ENCODE measurements at places on chromosomes 7 and 10.

DNA sequence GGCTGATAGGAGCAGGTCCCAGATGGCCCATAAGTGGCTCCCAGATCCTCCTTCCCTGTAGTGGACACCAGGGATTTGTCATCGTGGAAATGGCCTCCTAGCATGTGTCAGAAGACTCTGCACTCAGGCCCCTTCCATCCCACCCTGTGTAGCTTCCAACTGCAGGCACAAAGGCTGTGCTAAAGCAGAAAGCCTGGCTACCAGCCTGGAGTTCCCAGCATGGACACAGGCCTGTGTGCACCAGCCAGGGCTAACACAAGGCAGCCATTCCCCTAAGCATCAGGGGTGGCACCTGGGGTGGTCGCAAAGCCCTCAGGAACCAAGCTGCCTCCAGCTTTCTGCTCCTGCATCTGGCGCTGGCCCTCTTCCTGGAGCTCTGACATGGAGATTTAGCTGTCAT lies 4.5 kb upstream of the CAMK2B start:
- DNase-seq, result peak; percentile 38

GRCh38 chr7:9102846-9103245 lies 669.4 kb downstream of the NXPH1 start:
- no peak for DNase-seq

DNA sequence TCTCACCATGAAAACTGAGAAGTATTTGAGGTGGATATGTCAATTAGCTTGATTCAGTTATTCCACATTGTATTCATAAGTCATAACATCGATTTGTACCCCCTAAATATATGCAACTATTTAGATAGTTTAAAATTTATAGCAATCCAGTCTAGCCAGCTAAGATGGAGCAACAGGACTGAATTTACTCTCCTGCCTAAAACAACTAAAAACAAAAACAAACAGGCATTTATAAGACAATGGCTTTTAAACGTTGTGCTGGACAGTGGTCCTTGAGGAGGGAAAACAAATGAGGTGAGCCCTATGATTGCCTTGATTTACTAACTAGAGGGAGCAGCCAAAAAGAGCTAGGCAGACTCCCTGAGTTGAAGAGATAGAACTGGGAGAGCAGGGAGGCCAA lies 814 bp upstream of the GPAM start:
- DNase-seq, result no peak

DNA sequence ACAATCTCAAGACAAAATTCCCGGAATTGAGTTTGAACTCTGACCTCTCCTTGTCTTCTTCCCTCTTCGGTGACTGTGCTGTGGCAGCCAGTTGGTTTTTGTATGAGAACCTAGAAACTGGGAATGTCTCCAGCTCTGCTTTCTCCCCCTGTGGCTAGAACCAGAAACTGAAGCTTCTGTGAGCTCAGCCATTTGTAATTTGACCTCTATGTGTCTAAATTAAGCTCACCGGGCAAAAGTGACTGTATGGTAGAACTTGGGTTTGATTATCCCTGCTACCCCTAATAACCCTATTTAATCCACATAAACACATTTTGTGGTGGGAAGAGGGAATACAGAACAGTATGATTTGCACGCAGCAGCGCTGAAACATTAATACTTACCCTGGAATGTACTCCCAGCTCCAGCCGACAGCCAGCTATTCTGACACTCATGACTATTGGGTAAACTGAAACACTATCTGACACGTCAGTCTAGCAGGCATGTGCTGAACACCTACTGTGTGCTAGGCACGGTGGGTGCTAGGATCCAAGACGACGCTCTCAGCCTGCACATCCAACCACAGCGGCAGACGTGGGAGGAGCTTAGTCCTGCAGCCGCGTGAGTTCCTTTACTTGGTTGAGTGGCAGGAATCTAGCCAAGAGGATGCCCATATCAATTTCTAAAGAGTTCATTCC lies 324.8 kb downstream of the SFMBT2 start:
- no peak for DNase-seq

DNA sequence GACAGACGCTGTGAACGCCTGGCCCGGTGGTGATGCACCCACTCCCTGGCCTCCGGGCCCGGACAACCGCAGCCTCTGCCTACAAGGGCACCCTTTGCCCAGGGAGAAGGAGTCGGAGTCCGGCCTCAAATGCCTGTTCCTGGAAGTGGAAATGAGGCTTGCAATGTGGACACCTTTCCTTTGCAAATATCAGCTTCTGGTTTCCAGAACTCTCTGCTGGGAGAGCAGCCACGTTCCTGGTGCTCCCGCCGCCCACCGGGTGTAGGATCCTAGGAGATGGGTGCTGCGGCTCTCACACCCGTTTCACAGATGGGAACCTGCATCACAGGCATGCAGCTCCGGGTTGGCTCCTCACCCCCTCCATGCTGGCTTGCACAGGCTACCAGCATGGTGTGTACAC lies 2.9 kb downstream of the FOXL3 start:
- DNase-seq, result peak; percentile 50

DNA sequence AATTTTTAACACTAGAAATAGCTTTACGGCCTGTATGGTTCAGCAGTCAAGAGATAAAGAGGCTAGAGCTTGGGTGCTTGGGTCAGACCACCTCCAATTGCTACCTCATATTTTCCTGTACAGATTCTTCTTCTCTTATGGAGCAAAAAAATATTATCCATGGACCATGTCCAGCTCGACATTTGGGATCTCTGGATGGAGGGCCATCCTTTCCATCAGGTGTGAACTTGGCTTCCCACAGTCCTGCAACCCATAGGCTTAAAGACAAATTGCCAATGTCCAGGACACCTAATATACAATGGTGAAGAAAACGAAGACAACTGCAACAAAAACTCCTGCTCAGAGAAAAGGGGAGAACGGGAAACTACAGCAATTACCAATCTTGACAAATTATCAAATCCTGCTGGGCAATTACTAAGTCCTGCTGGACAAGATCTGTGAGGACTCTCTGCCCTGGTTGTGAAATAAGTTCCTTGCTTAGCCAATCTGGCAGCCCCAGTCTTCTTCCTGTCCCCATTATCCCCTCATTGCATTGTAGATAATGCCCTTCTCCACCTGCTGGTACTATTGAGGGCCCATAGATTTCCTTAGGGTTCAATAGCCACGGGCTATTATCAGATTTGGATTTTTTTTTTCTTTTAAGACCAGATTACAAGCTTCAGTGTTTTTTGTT lies 42.0 kb upstream of the BRAF start:
- no peak for DNase-seq

- no peak for DNase-seq
Observed at GRCh38 chr7:93117327-93117726, 452 bp downstream of the SAMD9 start.

DNA sequence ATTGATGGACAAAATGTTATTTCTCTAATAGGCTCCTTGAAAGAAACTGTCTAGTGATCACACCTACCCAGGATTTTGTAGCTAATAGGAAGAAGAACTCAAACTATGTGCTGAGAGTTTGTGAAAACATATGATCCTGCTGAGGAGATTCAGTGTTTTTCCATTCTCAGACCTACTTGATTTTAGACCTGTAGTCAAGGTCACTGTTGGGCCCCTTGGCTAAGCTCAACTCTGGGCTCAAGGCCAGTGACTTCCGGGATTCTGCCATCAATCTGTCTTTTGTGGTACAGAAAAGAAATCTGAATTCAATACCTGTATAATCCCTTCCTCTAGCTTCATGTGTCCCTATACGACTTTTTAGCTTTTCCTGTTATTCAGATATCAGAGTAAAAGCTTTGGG lies 79.7 kb upstream of the FERD3L start:
- no peak for DNase-seq

GRCh38 chr10:17210361-17210760 lies 8.9 kb upstream of the TRDMT1 start:
- no peak for DNase-seq

DNA sequence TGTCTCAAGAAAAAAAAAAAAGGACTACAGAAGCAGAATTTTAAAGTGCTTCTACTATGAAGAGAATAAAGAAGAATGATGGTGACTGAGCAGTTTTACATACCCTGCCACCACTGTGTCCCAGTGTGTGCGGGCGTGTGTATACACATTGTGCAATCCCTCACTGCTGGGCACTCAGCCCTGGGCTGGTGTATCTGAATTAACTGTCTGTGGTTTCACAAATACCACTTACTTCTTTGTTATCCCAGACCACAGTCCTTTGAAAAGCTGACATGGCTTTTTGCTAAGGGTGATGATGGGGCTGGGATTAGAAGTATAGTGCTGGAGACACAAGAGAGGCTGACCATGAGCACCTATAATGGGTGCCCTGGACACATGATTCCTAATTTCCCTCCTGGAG lies 21.1 kb upstream of the TRPV6 start:
- no peak for DNase-seq

DNA sequence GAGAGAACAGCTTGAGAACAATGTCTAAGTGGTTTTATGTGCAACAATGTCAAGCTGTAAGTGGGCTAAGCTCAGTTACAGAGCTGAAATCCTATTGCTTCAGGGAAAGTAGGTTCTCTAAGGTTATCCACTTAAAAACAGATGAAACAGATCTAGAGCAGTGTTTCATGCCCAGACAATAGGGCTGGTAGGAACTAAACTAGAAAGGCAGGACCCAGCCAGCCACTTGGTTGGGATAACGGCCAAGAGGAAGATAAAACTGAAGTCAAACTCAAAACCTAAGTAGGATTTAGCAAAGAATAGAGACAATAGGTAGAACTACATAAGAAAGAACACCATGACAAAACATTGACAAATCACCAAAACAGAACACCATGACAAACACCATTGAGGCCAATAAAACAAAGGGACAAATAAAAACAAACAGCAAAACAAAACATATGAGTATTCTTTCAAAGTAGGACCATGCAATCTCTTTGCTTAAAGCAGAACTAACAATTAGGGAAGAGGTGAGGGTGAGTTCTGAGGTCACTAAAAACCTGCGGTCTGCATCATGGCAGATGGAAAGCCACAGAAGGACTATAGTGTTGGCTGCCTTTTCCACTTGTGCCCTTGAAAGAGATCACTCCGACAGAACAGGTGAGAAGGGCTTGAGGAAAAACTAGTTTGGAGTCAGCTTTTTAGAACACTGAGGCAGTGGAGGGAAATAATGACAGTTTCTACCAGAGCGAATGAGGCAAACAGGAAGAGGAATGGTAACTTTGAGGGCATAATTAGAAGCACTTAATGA lies 81.0 kb downstream of the HGF start:
- no peak for DNase-seq

- peak; percentile 68 for DNase-seq
Observed at GRCh38 chr7:128030654-128031611, at the start of gene LRRC4. Gene LRRC4, minus strand, starts transcription at chr7:128031437. Its CDS starts 797 bp downstream, at chr7:128030640.

- no peak for DNase-seq
Observed at GRCh38 chr7:39709768-39710311, 86.5 kb downstream of the RALA start.

DNA sequence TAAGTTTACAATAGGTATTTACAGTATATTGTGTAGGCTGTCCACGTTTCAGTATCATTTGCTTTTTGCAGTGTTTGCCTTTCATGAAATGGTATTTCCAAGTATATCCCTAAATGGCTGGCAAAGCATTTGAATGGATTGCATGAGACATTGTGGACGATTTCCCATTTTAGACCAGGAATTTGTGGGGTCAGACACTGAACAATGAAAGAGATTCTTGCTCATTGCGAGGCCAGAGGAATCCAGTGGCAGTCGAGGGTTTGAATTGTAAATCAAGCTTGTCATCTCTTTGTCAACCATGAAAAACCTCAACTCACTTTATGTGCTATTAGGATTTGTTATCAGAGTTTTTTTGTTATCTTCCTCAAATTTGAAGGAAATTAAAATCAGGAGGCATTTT lies 70.8 kb downstream of the CREB5 start:
- DNase-seq, result no peak

DNA sequence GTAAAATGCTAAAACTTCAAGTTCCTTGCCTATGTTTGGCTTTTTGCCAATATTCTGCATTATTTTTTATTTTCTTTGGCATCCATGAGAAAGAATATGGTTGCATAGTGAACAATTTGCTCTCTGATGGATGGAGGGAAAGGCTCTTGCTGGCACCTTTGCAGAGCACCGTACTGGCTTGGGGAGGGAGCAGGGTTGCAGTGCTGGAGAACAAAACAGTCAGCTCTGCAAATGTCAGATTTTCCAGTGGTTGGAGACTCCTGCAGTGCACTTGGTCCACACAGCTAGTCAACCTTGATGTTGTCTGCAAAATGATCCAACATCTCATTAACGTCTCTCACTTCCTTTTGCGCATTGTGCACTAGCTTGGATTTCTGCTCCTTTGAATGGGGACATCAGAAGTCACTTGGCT lies 100.8 kb downstream of the ANLN start:
- no peak for DNase-seq

DNA sequence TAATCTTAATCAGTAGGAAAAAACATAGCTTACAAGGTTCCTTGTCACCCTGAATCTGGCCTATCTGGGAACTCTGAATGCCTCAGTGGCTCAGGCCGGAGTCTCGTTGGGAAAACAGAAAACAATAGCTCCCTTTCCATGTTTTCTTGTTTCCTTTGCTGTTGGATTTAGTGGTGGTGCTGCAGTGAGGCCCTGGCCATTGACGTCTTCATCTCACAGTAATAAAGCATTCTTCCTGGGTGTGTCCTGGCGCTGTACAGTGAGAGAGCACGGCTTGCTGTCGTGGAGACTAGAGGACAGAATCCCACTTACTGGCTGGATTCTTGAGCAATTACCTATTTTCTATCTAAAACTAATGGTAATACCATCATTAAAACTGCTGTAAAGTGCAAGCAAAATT lies 1.3 kb upstream of the SPOCK2 start:
- peak; percentile 73 for DNase-seq

- DNase-seq, result no peak
Observed at GRCh38 chr7:36391436-36392198, 2.0 kb downstream of the ANLN start.

DNA sequence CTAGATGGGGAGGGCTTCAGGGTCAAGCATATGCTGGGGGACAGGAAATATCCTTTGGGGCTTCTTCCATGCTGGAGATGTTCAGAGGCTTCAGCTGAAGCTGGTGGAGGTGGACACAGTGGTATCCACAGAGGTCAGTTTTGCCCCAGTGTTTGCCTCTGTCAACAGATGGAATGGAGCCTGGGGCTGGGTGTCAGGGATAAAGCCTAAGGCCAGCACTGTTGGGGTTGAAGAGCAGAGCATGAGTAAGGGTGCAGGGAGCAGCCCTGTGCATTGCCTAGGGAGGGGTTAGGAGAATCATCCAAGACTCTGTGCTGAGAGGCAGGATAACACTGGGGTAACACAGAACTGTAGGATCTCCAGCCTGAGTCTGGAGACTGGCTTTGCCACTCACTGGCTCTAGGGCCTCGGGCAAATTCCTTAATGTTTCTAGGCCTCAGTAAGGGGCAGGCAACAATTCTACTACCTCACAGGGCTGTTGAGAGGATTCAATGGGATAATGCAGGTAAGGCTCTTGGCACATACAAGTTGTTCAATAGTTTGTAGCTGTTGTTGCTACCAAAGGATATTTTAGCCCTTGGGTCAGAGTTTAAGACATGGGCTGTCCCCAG lies 21.8 kb upstream of the MYL7 start:
- DNase-seq, result peak; percentile 6

- no peak for DNase-seq
Observed at GRCh38 chr7:69813637-69814240, 215.5 kb downstream of the AUTS2 start.

GRCh38 chr7:40072268-40072667 lies 62.2 kb downstream of the MPLKIP start:
- DNase-seq, result no peak

Measured in activated effector memory CD4-positive, alpha-beta T cell treated with anti-CD3 and anti-CD28 coated beads, Interleukin-2, amount 50 U/mL, for 16 hours (primary cell).